Sigmoid colon (tissue), 7 donors: ENCODE measurements at places on chromosomes 2 and 18. TPM values are rescaled to one million over a fixed set of nuclear protein-coding genes. Genes with fewer than 3 reads are reported as not detected.

DNA sequence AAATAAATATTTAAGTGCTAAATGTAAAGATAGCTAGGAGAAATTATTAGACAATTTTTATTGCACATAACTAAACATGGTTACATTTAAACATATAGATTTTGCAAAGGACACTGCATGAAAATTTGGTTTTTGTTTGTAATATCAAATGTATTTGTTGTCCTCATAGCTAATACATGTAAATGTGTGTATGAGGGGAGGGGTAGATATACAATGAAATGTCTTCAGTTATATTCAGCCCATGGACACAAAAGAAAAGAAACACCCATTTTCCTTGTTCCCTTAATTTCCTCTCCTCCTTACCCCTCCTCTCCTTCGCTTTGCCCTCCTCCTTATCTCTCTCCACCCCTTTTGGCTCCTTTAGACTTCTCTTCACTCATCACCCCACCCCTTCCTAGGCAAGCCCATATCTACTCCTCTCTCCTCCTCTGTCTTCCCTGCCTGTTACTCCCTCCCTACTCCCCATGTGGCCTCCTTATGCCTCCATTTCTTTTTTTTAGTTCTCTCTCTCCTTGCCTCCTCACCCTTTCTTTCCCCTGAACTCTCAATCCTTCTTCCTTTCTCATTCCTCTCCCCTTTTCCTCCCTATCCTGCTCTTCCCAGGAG lies 1.4 kb downstream of the COL3A1 start:
- DNase-seq, result peak; percentile 86

- DNase-seq, result peak; percentile 89
These were observed 4.2 kb upstream of the SFXN5 start for GRCh38 chr2:73075477-73076373.

GRCh38 chr2:148745151-148745851 lies 100.8 kb downstream of the EPC2 start:
- DNase-seq, result no peak

PSTPIP2 gene
- total RNA-seq, result 7.6 TPM

- no peak for DNase-seq
These were observed 42.0 kb downstream of the OXER1 start for GRCh38 chr2:42721898-42722297.

- DNase-seq, result no peak
These were observed 333.7 kb upstream of the SKOR2 start for GRCh38 chr18:47585136-47585535.

- no peak for DNase-seq
These were observed 29.6 kb downstream of the IGFBP5 start for GRCh38 chr2:216665717-216666116.

- no peak for DNase-seq
These were observed 17.0 kb downstream of the VRK2 start for GRCh38 chr2:58063641-58064040.

- DNase-seq, result no peak
These were observed 79.7 kb downstream of the EDAR start for GRCh38 chr2:108909275-108909823.

FRZB gene
- 14.7 TPM for total RNA-seq

DNA sequence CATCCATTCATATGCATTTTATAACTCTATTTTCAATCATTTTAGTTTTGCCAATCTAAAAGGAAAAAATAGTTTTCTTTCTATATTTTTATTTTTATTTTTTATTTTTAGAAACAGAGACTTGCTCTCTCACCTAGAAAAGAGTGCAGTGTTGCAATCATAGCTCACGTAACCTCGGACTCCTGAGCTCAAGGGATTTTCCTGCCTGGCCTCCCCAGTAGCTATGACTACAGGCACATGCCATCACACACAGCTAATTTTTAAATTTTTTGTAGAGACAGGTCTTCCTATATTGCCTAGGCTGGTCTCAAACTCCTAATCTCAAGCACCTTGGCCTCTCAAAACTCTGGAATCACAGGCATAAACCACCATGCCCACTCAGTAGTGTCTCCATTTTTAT lies 125.5 kb upstream of the XIRP2 start:
- no peak for DNase-seq

DNA sequence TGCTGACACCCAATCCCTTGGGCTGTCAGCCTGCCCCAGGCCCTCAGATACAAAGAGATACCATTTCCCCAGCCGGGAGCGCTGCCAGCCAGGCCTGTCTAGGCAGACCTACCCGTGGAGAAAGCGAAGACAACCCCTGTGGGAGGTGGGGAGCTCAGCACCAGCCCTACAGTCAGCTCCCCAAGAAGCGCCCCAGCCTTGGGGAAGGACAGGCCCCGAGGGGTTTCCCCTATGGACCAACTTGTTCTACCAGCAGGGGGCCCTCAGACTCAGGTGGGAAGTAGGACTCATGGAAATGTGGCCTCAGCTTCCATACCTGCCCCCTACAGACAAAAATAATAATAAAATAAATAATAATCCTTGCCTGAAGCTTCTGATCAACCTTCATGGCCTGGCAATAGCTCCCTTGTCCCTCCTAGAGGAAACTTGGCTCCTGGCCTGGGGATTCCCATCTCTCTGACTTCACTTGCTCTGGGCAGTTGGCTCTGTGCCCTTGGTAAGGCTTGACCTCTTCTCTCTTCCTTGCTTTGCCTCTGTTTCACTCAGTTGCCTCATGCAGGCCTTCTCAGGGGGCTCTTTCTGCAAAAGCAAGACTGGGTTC lies 7.0 kb downstream of the SLC35F6 start:
- DNase-seq, result peak; percentile 94

WDR43 gene
- 31.9 TPM for total RNA-seq

INO80C gene
- total RNA-seq, result 6.1 TPM

DNA sequence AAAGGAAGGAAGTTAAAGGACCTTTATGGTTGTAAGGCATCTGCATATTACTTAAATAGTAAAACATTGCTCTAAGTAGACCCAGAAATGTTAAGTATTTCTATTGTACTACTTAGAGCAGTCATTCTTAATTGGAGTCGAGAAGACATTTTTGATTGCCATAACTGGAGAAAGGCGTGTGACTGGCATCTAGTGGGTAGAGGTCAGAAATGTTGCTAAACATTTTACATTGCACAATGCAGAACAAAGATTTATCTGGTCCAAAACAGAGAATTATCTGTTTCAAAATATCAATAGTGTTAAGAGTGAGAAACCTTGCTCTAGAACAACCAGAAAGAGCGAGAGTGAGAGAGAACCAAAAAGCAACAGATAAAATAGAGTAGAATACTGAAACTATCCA lies 23.3 kb upstream of the ROCK1 start:
- no peak for DNase-seq

GRCh38 chr2:30276455-30276911 lies 45.1 kb downstream of the LBH start:
- no peak for DNase-seq
